ENCODE measurements at places on chromosomes 16 and 17. TPM values are rescaled to one million over a fixed set of nuclear protein-coding genes. Genes with fewer than 3 reads are reported as not detected.

DNA sequence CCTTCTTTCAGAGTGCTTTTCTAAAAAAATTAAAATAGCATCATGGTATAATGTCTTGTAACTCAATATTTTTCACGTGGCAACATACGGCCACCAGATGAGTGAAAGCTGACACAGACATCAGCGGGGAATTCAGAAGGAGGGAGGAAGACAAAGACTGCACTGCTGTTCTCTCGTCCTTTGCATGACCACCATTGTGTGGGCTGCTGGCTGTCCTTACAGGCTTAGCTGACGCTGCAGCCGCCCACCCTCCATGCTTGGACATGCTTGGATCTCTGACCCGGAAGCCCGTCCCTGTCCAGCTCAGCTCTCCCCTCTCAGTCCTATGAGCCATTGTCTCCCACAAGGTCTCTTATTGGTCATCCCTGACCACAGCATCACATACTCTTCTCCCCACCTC lies 11.4 kb upstream of the MLYCD start:
- DNase-seq = no peak

DNA sequence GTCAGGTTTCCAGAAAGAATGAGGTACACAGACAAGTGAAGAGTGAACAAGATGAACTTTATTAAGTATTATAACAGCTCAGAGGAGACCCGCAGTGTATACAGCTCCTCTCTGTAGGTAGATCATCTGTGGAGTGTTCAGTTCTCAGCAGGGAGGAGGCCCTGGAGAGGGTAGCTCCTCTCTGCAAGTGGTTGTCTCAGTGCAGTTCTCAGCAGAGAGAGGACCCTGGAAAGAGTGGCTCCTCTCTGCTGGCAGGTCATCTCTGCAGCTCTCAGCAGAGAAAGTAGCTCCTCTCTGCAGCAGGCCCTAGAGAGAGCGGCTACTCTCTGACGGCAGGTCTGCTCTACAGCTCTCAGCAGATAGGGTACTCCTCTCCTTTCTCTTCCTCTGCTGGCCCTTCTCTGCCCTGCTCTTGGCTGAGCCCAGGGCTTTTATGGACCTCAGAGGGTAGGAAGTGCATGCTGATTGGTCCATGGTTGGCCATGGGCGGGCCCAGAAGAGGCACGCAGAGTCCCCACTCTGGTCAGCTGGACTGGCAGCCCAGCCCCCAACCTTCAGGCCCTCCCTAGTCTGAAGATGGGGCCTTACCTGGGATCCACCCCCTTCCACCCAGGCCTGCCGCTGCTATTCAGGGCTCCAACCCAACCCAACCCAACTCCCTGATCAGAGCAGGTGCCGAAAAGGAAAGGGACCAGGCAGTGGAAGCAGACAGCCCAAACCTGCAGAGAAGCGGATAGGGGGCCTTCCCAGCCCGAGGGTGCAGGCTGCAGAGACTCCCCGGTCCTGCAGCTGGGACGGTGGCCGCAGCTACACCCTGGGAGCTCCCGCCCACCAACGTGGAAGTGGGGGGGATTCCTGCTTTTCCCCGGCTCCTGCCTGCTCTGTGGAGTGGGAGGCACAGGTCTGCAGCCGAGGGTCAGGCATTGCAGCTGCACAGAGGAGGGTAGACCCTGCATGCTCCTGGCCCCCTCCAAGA lies 18.5 kb upstream of the DNAJA2 start:
- no peak for DNase-seq

DNA sequence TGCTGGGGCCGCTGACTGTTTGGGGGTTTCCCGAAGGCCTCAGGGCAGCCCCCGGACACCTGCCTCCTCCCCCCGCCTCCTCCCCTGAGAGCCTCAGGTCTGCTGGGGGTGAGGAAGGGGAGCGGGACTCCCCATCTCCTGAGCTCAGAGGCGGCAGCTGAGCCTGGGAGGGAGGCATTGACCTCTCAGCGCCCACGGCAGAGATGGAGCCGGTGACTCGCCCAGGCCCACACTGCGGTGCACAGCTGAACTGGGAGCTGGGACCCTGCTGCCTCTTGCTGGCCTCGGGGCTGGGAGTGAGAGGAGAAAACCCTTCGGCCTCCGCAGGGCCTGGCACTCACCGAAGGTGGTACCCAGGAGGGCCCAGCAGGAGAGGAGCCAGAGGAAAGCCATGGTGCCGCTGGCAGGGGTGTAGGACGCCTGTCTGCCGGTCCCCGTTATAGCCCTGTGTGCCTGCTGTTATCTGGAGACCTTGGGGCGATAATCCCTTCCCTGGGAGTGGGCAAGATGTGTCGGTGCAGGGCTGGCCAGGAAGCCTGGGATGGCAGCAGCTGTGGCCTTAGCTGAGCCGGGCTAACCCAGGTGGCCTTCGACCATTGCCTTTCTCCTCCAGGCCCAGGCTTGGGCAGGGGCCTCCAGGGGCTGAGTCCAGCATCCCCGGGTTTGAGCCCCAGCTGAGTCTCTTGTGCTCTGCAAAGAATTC lies at the start of gene CTRB2:
CTRB2 (minus strand) TSS at position 413 of the 703 bp plus-strand sequence; CDS start at position 393, 20 bp downstream.
- DNase-seq = no peak

GRCh38 chr16:87186446-87186845 lies 130.7 kb downstream of the C16orf95 start:
- DNase-seq = no peak

DNA sequence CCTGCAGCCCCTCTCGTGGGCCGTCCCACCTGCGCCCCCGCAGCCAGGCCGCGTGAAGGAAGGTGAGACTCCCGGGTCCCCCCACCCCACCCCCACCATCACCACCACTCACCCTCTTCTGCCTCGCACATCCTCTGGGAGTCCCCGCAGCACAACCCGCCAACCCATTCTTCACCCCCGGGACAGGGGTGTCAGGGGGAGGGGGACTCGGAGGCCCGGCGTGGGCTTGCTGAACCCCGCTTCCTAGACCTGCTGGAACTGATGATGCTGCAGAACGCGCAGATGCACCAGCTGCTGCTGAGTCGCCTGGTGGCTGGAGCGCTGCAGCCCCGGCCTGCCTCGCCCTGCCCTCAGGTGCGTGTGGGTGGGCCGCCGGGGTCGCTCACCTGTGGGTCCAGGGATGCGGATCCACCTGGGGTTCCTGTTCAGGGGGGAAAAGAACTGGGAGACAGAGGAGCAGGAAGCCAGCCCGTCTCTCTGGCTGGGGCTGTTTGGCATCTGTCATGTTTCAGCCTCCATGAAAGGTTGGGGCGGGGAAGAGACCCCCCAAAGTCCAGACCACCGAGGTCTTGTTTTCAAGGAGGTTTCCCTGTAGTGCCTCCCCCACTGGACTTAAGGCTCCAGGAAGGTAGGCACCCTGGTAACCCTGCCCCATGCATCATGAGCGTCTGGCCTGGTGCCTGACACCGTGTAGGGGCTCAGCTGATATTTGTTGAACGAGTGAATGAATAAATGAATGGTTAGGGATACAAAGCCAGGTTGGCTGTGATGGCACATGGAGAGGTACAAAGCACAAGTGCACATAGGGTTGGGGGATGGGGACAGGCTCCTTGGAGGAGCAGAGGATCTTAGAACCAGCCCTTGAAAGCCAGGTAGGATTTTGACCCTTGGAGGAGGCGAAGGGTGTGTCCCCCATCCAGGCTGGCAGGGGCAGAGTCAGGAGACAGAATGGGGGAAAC lies 849 bp downstream of the PRR29 start:
- no peak for DNase-seq

GRCh38 chr17:1147664-1148063 lies 32.1 kb downstream of the ABR start:
- peak; percentile 67 for DNase-seq

- DNase-seq = no peak
Observed at GRCh38 chr16:75007443-75007842, 8.6 kb downstream of the ZNRF1 start.

- peak; percentile 24 for DNase-seq
Observed at GRCh38 chr16:64933885-64934284, 188.0 kb downstream of the CDH11 start.

DNA sequence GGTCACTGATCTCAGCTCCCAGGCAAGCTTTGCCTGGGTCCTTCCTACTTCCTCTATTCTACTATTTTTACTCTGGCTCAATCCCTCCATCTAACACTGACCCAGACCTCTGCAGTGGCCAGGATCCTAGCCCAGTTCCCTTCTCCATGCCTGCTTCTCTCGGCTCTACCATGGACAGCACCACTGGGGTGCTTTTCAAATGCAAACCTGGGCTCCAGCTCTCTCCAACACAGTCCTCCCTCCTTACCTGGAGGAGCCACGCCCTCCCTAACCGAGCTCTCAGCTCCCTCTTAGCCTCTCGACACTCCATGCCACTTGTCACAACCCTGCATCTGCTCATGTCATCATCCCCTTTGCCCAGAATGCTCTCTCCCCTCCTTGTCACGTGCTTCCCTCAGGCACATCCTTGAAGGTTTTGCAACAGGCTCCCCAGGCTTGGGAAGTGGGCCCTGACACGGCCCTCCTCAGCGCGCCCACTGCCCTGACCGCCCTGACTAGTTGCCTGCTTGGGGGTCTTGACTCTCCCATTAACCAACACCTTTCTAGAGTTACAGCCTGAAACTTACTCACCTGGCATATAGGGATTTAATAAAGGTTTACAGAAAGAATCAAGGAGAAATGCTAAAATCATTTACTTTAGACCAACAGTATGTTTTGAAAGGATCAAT lies 41.6 kb downstream of the MARF1 start:
- DNase-seq = no peak

- DNase-seq = no peak
Observed at GRCh38 chr17:9406046-9406606, 169.5 kb downstream of the STX8 start.

GRCh38 chr17:35713069-35713728 lies 18.2 kb upstream of the RASL10B start:
- peak; percentile 37 for DNase-seq

DNA sequence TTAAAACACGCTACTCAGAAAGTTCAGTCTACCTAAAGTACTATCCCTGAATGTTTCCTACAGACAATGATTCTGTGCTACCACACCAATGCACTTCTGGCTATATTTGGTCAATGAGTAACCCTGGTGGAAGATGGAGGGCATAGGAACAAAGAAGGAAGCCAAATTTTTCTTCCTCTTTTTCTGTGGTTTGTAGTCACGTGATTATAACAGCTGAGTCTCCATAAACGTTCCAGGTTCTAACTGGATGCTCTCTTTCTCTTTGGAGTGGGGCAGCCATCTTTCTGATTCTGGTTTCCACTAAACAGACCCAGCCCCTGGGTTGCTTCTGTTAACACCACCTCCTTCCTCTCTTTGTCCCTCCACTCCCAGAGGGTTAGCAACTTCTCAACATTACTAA lies 274.9 kb downstream of the CDH11 start:
- no peak for DNase-seq

- no peak for DNase-seq
Observed at GRCh38 chr17:65220732-65221131, 83.6 kb downstream of the RGS9 start.

- DNase-seq = peak; percentile 12
Observed at GRCh38 chr16:24045641-24046040, 209.9 kb downstream of the PRKCB start.

The TMEM101 gene
- total RNA-seq = 45.3 TPM

The TTYH2 gene
- total RNA-seq = 39.2 TPM

The GGA2 gene
- total RNA-seq = 67.6 TPM

The PRRT2 gene
- total RNA-seq = 3.0 TPM

The VTN gene
- total RNA-seq = 1.0 TPM
